ENCODE measurements at places on chromosomes 2 and 18.

- DNase-seq = no peak
Measured at GRCh38 chr2:36277146-36277808, 78.3 kb upstream of the CRIM1 start.

DNA sequence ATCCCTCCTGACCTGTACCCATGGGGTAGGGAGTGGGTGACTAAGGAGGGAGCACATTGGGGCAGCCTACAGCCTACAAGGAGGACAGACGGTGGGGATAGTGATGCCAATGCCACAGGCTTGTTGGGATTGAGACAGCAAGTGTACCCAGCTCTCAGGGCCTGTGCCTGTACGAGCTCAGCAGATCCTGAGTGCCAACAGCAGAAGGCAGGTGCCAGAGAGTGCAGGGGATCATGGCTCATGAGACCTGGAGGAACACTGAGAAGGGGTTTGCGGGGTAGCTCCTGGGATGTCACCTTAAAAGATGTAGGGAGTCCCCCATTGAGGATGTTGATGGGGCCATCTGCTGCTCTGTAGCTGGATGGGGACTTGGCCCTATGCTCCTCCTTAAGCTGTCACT, 10.3 kb upstream of the SNED1 start:
- no peak for DNase-seq

- no peak for DNase-seq
Measured at GRCh38 chr2:18896125-18896764, 306.9 kb upstream of the NT5C1B start.

DNA sequence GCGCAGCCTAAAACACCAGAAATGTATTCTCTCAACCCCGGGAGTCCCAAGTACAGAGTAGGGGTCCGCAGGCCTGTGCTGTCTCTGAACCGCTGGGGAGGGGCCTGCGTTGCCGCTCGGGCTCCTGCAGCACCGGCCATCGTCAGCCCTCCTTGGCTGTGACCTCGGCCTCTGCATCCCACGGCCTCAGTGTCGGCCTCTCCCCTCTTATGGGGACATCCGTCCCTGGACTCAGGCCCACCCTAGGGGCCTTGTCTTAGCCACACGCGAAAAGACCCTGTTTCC, 50.5 kb downstream of the KCNG2 start:
- no peak for DNase-seq

DNA sequence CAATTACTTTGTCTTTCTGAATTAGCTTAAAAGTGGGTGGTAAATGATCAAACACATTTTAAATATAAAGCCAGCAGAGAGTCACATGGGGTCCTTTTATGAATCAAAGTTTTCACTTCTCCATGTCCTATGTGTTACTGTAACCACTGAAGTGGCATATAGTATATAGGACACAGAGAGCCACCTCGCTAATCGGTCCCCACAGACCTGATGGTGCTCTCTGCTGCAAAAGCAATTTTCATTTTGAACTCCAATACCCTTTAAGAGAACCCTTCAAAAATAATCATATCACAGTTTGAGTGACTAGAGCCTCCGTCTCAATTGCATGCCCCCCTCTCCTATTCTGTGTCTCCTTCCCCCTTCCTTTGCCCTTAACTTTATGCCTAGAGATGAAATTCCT, 272.8 kb downstream of the ERBB4 start:
- DNase-seq = no peak

GRCh38 chr2:99880148-99880963, 262.0 kb downstream of the AFF3 start:
- no peak for DNase-seq

DNA sequence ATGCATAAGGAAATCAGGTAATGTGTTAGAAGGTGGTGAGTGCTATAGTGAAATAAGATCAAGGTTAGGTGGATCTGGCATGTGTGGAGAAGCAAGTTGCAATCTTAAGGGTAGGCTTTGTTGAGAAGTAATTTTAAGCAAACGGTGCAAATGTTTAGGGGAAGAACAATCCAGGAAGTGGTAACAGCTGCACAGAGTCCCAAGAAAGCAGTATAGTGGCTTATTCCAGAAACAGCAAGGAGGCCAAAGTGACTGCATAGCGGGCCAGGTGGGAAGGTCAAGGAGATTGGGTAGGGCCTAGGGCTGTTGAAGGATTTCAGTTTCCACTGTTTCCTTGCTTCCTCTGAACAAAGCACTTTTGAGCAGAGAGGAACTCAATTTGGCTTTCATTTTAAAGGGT, 30.0 kb upstream of the RAB1A start:
- DNase-seq = no peak

GRCh38 chr2:134120406-134120732, 133.5 kb upstream of the MGAT5 start:
- no peak for DNase-seq

Measured in breast epithelium (tissue), 4 donors.